ENCODE measurements at places on chromosomes 3 and 15.

DNA sequence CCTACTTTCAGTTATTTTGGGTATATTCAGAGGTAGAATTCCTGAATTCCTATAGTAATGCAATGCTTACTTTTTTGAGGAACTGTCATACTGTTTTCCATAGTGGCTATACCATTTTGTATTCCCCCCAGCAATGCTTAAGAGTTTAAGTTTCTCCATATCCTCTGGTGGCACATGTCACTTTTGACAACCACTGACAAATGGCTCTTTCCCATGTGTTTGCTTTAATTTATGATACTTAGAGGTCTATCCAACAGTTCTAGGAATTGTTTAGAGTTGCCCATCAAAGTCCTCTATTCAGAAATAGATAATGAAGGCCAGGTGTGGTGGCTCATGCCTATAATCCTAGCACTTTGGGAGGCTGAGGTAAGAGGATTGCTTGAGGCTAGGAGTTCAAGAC lies 128.9 kb upstream of the CFAP20DC start:
- no peak for DNase-seq

DNA sequence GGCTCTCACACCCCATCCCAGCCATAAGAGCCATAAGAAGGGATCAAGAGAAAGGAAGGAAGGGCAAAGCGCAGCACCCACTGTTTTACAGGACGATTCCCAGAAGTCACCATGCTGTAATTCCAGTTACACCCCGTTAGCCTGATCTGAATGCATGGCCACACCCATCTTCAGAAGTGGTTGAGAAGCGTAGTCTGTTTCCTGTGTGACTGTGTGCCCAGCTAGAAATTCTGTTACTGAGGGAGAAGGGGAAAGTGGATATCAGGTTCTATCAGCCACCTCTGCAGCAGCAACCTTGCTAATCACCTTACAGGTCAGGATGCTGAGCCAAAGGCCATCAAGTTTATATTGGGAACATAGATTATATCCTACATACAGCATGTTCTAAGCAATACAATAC lies 260.0 kb downstream of the ABHD5 start:
- no peak for DNase-seq

- DNase-seq: no peak
These were observed 2.8 kb downstream of the EDEM1 start for GRCh38 chr3:5190147-5190791.

DNA sequence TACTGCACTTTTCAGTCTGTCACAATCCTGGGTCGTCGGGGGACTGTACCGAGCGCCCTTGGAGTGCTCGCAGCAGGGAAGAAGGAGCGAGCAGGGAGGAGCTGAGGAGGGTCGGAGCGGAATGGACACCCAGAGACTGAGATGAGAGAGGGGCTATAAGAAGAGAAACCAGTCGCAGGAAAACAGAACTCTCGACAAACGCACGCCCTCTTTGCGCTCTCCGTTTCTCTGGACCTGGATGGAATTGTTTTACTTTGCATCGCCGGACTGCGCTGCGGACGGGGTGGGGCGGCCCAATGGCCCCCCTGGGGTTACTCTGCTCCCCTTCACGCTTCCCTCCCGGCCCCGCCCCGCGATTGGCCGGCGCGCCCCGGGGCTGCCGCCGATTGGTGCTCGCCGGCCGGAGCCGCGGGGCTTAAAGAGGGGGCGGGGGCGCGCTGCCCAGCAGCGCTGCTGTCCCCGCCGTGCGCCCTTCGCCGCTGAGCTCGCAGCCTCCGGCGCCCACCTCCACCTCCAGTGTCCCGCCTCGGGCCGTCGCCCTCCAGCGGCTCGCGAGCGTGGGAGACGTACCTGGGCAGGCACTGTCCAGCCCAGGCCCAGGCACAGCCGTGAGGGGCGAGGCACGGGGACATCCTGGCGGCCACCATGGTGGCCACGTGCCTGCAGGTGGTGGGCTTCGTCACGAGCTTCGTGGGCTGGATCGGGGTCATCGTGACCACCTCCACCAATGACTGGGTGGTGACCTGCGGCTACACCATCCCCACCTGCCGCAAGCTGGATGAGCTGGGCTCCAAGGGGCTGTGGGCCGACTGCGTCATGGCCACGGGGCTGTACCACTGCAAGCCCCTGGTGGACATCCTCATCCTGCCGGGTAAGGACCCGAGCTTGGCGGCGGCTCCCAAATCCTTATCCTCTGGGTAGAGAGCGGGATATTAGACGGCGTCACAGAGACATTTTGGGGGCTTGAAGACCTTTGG lies at the start of gene CLDN11:
CLDN11 (plus strand) TSS at position 447 of the 977 bp plus-strand sequence; CDS start at position 646, 199 bp downstream.
- DNase-seq: no peak

DNA sequence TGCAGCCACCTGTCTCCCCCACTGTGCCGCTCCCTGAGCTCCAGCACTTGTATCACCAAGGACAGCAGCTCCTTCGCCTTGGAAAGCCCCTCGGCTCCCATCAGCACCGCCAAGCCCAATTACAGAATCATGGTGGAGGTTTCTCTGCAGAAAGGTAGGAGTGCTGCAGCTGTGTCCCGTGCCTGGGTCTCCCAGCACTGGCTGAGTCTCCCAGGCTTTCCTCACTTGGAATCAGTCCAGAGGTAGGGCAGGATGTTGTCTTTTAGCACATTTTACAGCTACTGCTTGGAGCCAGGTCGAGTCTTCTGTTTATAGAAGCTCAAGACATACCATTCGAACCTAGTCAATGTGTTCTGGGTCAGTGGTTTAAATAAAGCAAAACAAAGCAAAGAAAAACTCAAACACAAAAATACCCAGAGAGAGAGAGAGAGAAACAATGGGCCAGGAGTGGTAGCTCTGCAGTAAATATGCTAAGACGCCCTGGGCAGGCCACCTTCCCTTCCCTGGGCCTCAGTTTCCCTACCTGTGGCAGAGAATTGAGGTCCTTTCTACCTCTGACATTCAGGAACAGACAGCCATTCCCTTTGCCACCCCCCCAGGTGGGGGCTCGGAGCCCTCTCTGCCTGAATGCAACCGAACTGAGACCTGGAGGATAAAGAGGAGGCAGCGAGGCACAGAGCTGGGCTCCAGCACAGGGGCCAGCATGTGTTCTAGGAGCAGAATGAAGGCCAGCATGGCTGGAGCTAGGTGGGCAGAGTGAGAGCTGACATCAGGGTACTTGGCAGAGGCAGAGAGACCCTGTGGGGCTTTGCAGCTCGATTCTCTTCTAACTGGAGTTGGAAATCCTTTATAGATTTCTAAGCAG lies 44.1 kb downstream of the STARD5 start:
- no peak for DNase-seq

DNA sequence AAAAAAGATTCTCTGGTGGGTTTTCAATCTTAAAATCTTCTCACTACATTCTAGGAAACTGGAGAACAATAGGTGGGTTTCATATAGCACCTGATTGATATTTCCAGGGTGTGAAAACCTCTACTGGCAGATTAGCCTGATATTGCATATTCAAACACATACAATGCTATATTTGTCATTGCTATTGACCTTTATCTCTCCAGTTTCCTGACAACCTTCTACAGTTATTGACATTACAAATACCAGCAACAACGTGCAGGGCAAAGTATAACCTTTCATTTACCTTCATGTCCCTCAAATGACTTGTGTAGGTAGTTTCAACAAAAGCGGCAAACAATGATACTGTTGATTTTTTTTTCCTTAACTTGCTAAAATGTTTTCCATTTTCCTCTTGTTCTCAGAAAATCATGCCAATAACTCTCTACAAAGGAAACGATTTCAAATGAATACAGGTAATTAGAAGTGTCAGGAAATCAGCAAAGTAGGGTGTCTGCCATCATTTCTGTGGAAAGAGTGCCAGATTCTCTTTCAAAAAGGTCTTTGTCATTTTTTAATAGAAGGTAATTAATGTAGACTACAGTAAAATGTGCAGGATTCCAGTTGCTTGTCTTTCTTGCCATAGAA lies 72.6 kb upstream of the CDIN1 start:
- DNase-seq: no peak

GRCh38 chr3:197197334-197197733 lies 101.1 kb downstream of the DLG1 start:
- DNase-seq: no peak

- no peak for DNase-seq
These were observed 74.2 kb downstream of the HMCES start for GRCh38 chr3:129352650-129353588.

DNA sequence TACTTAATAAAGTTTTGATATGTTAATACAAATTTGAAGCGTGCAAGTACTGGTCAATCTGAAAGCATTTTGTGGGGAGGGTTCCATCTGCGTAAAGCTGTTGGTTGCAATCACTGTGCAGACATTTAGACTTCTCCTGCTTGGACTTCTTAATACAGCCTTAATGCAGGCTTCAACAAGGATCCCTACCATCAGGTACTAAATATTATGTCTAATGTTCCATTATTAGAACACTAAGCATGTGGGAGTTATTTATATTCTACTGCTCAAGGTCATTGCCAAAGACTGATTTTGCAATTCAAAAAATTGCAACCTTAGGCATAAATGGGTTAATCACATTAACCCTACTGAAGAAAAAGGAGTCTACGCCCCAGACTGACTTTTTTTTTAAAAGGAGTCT lies 73.9 kb upstream of the MYO5C start:
- no peak for DNase-seq

GRCh38 chr15:75065467-75065850 lies 42.1 kb downstream of the PPCDC start:
- no peak for DNase-seq

DNA sequence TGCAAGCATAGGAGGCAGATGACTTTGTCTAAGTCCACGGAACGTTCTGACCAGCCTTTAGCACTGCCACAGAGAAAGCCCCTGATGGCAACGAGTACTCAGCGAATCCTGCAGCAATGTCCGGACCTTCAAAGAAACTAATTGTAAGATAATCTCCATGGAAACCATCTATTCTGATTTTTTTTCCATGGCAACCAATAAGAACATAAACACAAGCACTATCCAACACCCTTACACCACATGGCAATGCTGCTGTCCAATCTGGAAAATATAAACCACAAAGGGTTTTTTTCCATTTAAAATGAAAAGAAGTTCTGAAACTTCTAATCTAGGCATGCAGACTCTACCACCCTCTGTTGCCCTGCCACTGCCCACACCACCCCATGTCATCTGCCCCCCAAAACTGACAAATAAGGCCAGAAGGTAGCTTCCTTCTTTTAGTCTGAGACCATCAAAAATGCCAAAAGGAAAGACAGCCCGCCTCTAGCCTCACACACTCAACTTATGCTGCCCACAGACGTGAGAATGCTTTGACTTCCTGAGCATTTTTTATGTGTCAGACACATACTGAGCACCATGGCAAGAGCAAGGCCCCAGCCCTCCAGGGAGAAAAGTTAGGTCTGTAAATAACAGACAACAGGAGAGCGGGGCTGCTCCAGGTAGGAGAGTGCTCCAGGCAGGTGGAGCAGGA lies 44.5 kb downstream of the POC1A start:
- DNase-seq: no peak

GRCh38 chr3:112860898-112861297 lies 14.2 kb upstream of the CD200R1L start:
- DNase-seq: no peak

- DNase-seq: no peak
These were observed 20.4 kb upstream of the EHD4 start for GRCh38 chr15:41992803-41993190.

DNA sequence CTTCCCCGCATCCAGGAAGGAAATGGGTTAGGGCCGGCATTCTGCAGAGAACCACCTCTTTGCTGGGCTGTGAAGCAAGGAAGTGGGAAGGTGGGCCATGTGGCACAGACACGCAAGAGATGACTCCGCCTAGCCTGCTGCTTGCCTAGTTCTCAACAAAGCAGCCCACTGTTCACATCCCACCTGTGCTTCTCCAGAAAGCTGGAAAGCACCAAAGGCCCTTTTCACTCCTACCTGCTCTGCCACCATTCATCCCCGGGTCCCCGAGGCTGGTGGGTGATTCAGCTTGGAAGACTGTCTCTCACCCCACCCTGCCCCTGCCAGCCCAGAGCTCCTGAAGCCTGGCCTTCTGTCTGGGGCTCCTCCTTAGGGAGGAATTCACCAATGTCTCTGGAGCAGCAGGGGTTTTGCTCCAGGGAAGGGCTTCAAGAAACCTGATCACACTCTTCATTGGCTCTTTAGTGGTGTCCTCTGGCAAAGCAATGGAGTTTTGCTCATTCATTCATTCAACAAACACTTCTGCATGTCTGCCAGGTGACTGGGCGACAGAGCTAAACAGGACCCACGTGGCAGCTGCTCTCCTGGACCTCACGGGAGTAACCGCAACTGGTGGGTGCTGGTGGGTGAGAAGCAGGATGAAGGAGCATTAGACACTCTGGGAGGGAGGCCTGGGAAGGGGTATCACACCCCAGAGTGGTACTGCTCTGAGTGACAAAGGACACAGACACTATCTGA lies 145.4 kb upstream of the TLE3 start:
- no peak for DNase-seq

GRCh38 chr3:194277104-194277785 lies 73.9 kb downstream of the CPN2 start:
- no peak for DNase-seq

- no peak for DNase-seq
These were observed 67.7 kb downstream of the LDHAL6B start for GRCh38 chr15:59274126-59274970.

GRCh38 chr3:161560008-161560637 lies 63.5 kb downstream of the OTOL1 start:
- DNase-seq: no peak

DNA sequence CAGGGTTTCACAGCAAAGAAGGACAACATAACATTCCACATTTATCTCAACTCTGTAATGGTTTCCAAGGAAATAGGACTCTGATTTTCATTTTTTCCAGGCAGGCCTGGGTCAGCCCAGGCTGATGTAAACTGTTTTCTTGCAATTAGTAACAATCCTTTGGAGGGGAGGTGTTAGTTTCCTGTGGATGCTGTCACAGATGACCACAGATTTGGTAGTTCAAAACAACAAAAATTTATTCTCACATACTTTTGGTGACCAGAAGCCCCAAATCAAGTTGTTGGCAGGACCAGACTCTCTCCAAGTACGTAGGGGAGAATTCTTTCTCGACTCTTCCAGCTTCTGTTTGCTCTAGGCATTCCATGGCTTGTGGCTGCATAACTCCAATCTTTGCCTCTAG lies 88.0 kb downstream of the EDEM1 start:
- no peak for DNase-seq

DNA sequence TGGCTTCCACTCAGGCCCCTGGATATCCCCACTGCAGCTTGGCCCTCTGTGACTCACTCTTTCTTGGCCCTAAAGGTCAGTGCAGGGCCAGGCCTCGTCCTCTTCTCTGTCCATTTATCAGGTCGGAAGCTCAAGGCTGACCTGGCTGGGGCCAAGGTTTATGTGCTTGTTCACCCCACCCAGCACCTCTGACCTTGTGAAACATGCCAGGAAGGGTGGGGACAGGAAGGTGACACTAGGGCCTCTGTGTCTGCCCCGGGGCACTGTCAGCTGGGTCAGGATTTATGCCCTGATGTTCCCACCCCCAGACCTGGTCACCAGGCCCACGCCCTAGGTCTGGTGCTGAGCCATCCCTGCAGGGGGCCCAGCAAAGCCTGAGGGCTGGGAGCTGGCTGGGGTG lies 103.8 kb downstream of the FBLN2 start:
- no peak for DNase-seq

- DNase-seq: no peak
These were observed 128.2 kb downstream of the SUCLG2 start for GRCh38 chr3:67526246-67526645.
